T-helper 17 cell (primary cell): ENCODE measurements at places on chromosomes 6 and 20.
A peak's percentile ranks its signal among the peaks of the same experiment; 100 is the strongest.

DNA sequence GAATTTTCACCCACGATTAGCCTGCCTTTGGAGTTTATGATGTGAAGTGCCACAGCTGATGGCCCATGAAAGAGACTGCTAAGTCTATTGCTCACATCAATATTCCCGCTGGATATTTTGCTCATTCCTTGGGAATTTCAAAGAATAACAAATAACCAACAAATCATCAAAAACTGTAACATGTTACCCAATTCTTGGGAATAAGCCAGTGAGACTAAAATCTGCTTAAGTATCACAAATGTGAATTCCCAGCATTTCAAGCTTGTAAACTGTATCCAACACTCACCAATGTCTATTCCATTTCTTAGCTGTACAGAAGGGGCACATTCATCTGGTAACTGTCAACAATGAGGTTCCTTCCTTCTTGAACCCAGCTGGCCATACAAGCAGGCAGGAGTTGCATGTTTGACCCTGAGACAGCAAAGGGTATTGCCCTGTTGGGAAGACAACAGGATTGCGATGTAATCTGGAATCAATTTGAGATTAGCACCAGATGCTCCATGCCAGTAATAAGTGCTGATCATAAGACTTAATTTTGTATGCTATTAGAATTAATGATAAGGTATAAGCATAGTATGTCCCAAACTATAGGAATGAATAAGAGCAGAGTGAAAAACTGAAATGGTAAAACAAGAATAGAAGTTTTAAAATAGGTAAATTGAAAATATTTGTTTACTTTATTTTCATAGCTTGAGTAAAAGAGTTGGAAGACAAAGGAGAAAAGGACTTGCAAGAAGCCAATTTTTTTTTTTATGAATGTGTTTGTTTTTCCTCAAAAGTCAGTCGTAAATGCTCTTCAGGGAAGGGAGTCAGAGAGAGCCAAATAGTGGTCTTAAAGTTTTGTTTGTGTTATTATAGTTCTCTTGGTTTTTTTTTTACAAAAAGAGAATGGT is 58.8 kb downstream of the RSPO3 start:
- no peak for DNase-seq
- no peaks in the 10 kb centered on the region for H3K4me1 ChIP-seq
- peaks cover 19% of the 10 kb centered on the region for H3K27me3 ChIP-seq
- H3K27ac ChIP-seq = no peak overlapping the region
- no peak overlapping the region for H3K4me3 ChIP-seq

- H3K36me3 ChIP-seq = no peaks in the 10 kb centered on the region
- peak overlapping the region; percentile 75 for H3K4me3 ChIP-seq
- H3K27me3 ChIP-seq = no peaks in the 10 kb centered on the region
- peak overlapping the region; percentile 94 for H3K27ac ChIP-seq
- no peak for DNase-seq
- H3K4me1 ChIP-seq = peaks cover 32% of the 10 kb centered on the region
These were observed 113.1 kb upstream of the ZNF217 start for GRCh38 chr20:53706466-53707370.

GRCh38 chr6:35468980-35469750 is 964 bp downstream of the RPL10A start:
- H3K27me3 ChIP-seq = no peaks in the 10 kb centered on the region
- peak; percentile 22 for DNase-seq
- peak overlapping the region; percentile 98 for H3K4me3 ChIP-seq
- peak overlapping the region; percentile 94 for H3K27ac ChIP-seq
- H3K4me1 ChIP-seq = peaks cover 37% of the 10 kb centered on the region
- H3K36me3 ChIP-seq = peaks cover 5% of the 10 kb centered on the region

DNA sequence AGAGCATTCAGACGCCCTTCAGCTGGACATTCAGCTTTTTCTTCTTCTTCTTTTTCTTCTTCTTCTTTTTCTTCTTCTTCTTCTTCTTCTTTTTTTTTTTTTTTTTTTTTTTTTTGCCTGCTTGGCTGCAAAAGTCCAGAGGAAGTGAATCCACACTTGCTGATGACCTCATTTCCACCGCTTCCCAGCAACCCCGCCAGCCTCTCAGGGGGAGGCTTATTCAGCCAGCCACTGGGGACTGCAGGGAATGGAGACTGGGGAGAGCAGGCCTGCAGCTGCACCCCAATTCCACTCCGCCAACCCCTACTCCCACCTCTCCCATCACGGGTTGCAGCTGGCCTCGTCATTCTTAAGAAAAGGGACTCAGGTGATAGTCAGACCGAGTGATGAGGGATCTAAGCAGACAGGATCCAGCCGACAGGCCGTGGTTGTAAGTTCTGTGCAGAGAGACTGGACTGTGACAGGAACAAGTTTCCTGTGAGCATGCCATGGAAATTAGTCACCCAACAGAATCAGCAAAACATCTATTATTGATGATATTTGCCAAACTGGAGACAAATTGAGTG is 59.0 kb upstream of the QKI start:
- H3K27ac ChIP-seq = no peak overlapping the region
- peaks cover 31% of the 10 kb centered on the region for H3K27me3 ChIP-seq
- peaks cover 4% of the 10 kb centered on the region for H3K36me3 ChIP-seq
- no peak overlapping the region for H3K4me3 ChIP-seq

GRCh38 chr6:42350911-42351310 is 100.8 kb downstream of the TRERF1 start:
- no peak overlapping the region for H3K27ac ChIP-seq
- H3K4me1 ChIP-seq = peaks cover 21% of the 10 kb centered on the region
- no peak for DNase-seq
- peaks cover 6% of the 10 kb centered on the region for H3K36me3 ChIP-seq
- no peak overlapping the region for H3K4me3 ChIP-seq

GRCh38 chr6:12548526-12548925 is 168.0 kb upstream of the PHACTR1 start:
- peaks cover 2% of the 10 kb centered on the region for H3K36me3 ChIP-seq
- H3K4me3 ChIP-seq = no peak overlapping the region
- H3K4me1 ChIP-seq = no peaks in the 10 kb centered on the region
- H3K27me3 ChIP-seq = peaks cover 21% of the 10 kb centered on the region
- no peak overlapping the region for H3K27ac ChIP-seq
- DNase-seq = no peak

- H3K36me3 ChIP-seq = no peaks in the 10 kb centered on the region
- H3K27ac ChIP-seq = no peak overlapping the region
- H3K27me3 ChIP-seq = peaks cover 16% of the 10 kb centered on the region
- no peak for DNase-seq
These were observed 123.1 kb downstream of the RPS12 start for GRCh38 chr6:132937466-132937906.

- peaks cover under 1% of the 10 kb centered on the region for H3K4me1 ChIP-seq
- peaks cover 57% of the 10 kb centered on the region for H3K27me3 ChIP-seq
- H3K36me3 ChIP-seq = peaks cover 2% of the 10 kb centered on the region
- H3K27ac ChIP-seq = no peak overlapping the region
These were observed 167.8 kb upstream of the MLN start for GRCh38 chr6:33971580-33971979.

DNA sequence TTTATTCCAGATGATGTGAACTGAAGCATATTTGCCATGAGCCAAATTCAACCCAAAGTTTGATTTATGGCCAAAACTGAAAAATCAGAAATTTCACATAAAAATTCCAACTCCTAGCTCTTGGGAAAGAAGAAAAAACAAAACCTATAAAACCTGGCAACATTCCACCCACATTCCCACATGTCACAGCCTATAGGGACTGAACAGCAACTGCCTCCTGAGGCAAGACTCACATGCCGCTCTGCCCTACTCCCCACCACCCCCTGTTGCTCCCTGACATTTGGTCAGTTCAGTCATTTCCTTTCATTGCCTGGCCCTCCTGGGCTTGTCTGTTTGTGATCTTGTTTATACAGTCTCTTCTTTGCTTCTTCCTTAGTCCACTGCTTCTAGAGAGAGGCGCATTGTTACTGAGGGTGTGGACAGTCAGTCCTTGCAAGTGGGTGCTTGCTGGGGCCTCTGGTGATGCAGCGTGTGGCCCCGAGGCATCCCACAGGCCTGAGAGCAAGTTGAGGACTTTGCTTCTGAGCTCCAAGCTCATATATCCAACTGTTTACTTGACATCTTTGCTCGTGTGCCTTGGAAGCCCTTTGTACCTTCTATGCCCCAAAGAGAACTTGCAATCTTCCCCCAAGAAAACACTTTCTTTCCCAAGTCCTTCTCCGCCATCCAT is 31.4 kb downstream of the NFATC2 start:
- no peak for DNase-seq
- H3K36me3 ChIP-seq = peaks cover 20% of the 10 kb centered on the region
- peak overlapping the region; percentile 70 for H3K4me3 ChIP-seq
- peak overlapping the region; percentile 85 for H3K27ac ChIP-seq

DNA sequence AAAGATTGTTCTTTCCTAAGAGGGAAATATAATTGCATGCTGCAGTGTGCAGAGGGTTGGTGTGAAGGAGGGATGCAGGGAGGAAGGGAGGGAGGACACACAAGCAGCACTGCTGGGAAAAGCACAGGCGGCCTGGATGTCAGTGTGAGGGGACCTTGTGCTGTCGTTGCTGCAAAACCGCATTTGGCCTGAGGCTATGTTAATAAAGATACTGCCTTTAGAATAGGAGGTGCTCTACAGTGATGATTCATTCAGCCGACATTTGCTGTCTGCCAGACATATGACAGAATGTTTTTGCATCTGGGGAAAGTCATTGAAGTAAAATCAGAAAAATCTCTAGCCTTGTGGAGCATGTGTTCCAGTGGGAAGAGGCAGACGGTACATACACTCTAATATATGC is 50.5 kb upstream of the TRIM26 start:
- peaks cover 13% of the 10 kb centered on the region for H3K4me1 ChIP-seq
- H3K27me3 ChIP-seq = no peaks in the 10 kb centered on the region
- peak overlapping the region; percentile 11 for H3K27ac ChIP-seq
- DNase-seq = no peak
- H3K4me3 ChIP-seq = no peak overlapping the region

DNA sequence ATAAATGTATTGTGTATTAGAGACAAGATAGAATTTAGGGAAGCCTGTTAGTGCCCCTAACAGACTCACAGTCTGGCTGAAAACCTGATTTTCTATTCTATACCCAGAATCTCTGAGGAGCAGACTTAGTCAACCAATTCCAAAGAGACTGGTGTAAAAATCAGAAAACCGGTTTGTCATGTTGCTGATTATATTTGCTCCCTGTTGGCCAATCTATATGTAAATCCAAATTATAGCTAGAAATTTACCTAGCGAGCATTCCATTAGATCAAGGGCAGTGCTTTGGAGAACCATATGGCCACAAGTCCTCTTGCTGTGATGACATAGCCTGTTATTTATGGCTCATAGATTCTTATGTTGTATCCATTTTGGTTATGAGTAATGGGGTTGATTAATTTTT is 4.8 kb downstream of the NFYA start:
- peaks cover 4% of the 10 kb centered on the region for H3K36me3 ChIP-seq
- DNase-seq = no peak
- H3K4me1 ChIP-seq = peaks cover 47% of the 10 kb centered on the region
- no peaks in the 10 kb centered on the region for H3K27me3 ChIP-seq
- H3K4me3 ChIP-seq = no peak overlapping the region

DNA sequence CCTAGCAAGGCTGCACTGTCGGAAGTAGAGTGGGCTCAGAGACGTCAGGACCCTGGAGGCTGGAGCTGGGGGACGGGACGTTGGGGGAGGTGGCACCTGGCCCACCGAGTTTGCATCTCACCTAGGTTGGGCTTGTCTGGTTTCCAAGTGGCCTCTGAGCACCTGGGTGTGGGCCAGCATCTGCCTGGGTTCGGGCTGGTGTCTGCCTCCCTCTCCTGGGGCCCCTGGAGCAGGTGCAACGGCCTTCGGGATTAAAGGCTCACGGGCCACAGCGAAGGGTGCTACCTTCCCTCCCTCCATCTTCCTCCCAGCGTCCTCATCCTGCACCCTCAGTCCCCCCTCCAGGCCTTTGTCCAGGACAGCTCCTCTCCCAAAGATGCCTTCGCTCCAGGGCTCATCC is 6.0 kb downstream of the HRH3 start:
- no peak overlapping the region for H3K4me3 ChIP-seq
- no peaks in the 10 kb centered on the region for H3K36me3 ChIP-seq
- H3K27me3 ChIP-seq = peaks cover 19% of the 10 kb centered on the region
- no peaks in the 10 kb centered on the region for H3K4me1 ChIP-seq
- H3K27ac ChIP-seq = no peak overlapping the region

- peaks cover 2% of the 10 kb centered on the region for H3K36me3 ChIP-seq
- no peak overlapping the region for H3K4me3 ChIP-seq
- no peak overlapping the region for H3K27ac ChIP-seq
These were observed 70.4 kb downstream of the PFDN4 start for GRCh38 chr20:54278262-54278661.

DNA sequence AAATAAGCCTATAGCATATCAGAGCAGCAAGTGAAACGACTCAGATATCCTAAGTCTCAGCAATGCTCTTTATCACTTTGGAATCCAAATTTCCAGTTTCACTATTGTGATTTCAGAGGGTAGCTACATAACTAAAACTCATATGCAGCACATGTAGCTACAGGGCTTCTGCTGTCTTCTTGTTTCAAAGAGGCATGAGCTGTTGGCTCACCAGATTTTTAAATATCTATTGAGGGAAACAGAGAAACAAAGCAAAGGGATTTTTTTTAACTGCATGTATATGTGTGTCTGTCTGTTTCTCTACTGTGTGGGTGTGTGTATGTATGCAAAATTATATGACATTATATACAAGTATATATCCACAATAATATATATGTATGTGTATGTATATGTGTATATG is 258.4 kb downstream of the HDGFL1 start:
- H3K27me3 ChIP-seq = no peaks in the 10 kb centered on the region
- H3K4me1 ChIP-seq = no peaks in the 10 kb centered on the region
- no peak overlapping the region for H3K27ac ChIP-seq
- DNase-seq = no peak

GRCh38 chr6:44166116-44166515 is 7.5 kb downstream of the CAPN11 start:
- peaks cover 11% of the 10 kb centered on the region for H3K4me1 ChIP-seq
- peak overlapping the region; percentile 53 for H3K27ac ChIP-seq
- H3K36me3 ChIP-seq = peaks cover 2% of the 10 kb centered on the region
- no peak for DNase-seq
- no peak overlapping the region for H3K4me3 ChIP-seq
- H3K27me3 ChIP-seq = peaks cover 44% of the 10 kb centered on the region

GRCh38 chr20:32368925-32369324 is 10.8 kb downstream of the ASXL1 start:
- H3K4me3 ChIP-seq = no peak overlapping the region
- DNase-seq = no peak

GRCh38 chr6:68975064-68975463 is 340.0 kb downstream of the ADGRB3 start:
- peaks cover 5% of the 10 kb centered on the region for H3K27me3 ChIP-seq
- no peak overlapping the region for H3K4me3 ChIP-seq
- H3K27ac ChIP-seq = no peak overlapping the region
- no peaks in the 10 kb centered on the region for H3K36me3 ChIP-seq
- DNase-seq = no peak
- H3K4me1 ChIP-seq = no peaks in the 10 kb centered on the region

DNA sequence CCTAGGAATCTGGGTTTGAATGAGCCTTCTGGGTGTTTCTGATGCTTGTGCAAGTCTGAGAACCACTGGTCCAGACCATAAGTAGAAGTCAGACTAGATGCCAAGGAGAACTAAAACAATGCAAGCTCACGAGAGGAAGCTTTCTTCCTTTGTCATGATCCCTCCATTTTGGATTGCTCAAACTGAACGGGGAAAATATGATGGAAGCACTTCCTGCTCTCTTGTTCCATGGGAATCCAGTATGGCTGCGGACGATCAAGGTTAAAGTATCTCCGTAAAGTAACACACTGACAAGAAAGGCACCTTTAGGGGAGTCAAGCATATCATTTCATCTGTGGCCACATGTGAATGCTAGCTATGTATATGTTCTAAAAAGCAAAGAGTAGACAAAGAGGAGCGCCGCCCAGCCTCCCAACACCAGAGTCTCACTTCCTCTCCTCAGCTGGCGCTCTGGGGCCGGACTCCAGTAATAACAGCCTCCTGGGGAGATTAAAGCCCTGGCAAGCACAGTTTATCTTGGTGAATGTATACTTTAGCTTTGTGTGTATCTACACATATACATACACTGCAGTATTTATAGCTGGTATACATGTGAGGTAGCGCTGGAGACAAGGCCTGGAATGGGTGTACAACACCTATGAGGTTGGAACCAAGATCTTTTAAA is 88.1 kb downstream of the FOXC1 start:
- H3K27ac ChIP-seq = no peak overlapping the region
- no peaks in the 10 kb centered on the region for H3K36me3 ChIP-seq
- H3K4me3 ChIP-seq = no peak overlapping the region
- peaks cover 2% of the 10 kb centered on the region for H3K4me1 ChIP-seq
